ENCODE measurements at places on chromosomes 11 and 22.

GRCh38 chr22:29056472-29056871 lies 5.2 kb downstream of the C22orf31 start:
- DNase-seq, result no peak

GRCh38 chr22:29503811-29504372 lies 23.9 kb downstream of the NEFH start:
- DNase-seq, result peak; percentile 19

DNA sequence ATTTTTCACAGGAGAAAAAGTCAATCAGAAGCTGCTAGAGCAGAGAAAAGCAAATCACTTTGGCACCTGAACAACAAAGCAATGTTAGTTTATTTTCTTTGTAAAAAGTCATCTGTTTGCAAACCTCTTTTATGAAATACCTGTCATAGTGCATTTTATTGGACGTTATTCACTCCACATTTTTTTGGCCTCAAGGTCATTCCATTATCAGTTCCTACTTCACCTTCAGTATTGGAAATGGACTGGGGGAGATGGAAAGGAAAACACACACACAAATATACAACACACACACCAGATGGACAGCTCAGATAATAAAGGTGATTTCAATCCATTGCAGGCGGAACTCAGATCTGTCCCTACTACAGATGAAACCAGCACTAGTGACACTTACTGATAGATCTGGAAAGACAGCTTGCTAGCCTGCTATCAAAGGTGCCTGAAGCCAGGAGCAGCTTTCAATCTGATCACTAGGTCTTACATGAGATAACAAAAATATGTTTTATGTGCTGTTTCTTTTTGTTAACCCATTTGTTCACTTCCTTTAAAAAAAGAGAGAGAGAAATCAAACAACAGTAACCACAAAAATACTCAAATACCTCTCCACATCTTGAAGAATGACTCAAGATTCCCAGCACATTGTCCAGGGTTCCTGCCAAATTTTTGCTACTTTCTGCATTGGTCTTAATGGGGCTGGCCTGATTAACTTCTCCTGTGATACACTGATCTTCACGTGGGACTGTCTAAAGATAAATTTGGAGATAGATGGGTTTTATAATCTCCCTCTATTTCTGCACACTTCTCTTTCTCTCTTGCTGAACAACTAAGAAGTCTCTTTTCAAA lies 844.3 kb upstream of the TENM4 start:
- DNase-seq, result no peak

DNA sequence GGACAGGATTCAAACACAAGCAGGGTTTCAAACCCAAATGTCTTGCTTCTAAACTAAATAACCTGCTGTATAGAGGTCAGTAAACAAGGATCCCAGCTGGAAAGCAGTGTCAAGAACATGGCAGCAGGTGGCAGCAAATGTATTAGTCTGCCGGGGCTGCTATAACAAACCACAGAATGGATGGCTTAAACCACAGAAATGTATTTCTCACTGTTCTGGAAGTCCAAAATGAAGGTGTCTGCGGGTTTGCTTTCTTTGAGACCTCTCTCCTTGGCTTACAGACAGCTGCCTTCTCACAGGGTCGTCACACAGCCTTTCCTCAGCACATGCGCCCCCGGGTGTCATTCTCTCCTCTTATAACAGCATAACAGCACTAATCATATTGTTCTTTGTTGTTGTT lies 65.1 kb upstream of the LRRC55 start:
- DNase-seq, result peak; percentile 41

DNA sequence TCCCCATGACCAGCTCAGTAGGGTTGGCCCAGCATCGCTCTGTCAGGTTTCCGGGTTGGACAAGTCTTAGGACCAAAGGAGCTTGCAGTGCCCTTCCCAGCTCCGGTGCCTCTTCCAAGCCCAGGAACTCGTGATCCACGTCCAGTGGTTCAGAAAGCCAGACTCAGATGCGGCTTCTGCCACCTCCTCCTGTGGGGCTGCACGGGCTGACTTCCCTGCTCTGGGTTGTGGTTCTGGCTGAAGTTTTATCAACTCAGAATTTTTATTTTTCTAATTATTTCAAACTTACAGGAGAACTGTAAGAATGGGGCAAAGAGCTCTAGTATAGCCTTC lies 85.0 kb downstream of the BCR start:
- no peak for DNase-seq

DNA sequence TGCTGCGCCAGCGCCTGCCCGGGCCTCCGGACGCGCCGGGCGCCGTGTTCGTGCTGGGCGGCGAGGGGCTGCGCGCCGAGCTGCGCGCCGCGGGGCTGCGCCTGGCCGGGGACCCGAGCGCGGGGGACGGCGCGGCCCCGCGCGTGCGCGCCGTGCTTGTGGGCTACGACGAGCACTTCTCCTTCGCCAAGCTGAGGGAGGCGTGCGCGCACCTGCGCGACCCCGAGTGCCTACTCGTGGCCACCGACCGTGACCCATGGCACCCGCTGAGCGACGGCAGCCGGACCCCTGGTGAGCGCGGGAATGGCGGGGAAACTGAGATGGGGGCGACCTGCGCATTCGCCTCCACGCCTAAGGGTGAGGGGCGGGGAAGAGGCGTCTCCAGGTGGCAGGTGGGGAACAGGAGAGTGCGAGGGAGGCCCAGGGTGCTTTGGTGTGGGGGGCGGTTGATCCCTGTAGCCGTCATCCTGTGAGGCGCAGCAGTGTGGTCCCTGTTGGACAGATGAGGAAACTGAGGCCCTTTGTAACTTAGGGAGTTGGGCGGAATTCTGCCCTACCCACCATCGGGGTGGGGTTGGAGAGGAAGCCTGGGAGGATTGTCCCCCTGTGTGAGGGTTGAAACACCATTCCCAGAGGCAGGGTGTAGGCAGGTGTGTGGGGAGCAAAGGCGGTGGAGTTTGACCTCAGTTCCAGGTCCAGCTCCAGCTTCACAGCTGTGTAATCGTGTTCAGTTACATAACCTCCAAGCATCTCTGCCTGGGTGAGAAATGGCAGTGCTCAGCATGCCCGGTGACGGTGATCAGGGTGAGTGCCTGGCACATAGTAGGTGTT lies 758 bp downstream of the PDXP start:
- DNase-seq, result no peak

DNA sequence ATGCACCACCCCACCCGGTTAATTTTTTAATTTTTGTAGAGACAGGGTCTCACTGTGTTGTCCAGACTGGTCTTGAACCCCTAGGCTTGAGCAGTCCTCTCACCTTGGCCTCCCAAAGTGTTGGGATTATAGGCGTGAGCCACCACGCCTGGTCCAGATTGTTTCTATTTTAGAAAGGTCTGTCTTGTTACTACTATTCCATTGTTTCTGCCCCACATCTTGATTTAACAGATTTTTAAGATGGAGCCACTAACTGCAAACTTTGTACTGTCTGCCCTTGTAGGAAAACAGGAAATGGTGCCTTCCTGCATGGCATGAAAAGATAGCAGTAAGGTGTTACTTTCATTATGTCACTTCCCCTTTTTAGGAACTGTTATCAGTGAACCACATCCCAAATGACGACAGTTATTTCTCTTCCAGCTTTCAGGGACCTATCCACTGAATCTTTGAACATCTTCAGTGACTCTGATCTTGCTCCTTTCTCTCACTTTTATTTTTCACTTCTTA lies 23.2 kb downstream of the TAF1D start:
- DNase-seq, result no peak

GRCh38 chr11:121249039-121249663 lies 43.4 kb upstream of the SC5D start:
- peak; percentile 33 for DNase-seq

DNA sequence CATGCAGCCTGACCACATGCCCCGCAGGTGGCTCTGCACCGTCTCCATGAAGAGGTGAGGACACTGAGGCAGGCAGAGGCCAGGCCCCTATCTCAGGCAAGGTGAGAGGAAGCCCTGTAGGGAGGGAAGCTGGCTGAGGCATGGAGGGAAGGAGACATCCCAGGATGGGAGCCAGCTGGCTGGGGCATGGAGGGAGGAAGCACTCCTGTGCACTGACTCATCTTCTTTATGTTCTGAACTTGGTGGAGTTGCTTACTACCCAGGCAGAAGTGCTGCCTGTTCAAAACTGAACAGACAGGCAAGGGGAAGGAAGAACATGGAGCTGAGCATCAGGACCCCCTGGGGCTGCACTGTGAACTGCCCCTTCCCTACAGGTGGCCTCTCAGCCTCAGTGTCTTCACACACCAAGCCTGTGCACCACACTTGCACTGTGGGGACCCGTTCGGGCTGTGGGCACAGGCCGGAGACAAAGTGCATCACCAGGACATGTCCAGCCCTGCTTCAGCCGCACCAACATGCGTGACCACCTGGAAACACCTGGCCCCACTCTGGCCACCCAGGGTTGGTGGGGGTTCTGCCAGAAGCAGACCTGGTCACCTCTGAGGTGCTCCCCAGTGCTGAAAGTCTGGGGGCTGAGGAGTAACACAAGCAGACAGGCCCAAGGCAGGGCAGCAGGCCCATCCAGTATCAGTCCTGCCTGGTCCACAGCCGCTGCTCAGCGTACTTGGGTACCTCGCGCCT lies 55.5 kb downstream of the DGCR2 start:
- DNase-seq, result peak; percentile 75

DNA sequence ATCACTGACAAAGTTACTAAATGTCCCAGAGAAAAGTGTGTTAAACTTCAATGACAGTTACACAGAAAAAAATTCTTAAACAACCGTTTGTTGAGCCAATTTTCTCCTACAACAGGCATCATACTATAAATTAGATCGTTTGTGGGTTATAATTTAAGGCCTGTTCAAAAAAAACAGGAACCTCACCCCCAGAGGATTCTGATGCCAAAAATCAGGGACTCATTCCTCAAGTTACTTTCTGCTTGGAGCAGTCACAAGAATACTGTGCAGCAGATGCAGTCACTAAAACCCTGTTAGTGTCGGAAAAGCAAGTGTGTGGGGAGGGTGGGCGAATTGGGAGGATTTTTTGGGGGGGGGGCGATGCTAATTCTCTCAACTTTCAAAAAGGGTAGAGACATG lies 657 bp downstream of the CWC15 start:
- DNase-seq, result no peak

- DNase-seq, result no peak
These were observed 303.7 kb upstream of the PLET1 start for GRCh38 chr11:112564228-112564955.

- no peak for DNase-seq
These were observed 967.0 kb upstream of the FAT3 start for GRCh38 chr11:91257667-91258066.

GRCh38 chr11:131592734-131593133 lies 222.3 kb downstream of the NTM start:
- no peak for DNase-seq

- DNase-seq, result no peak
These were observed 352 bp downstream of the C22orf23 start for GRCh38 chr22:37953062-37953436.

- DNase-seq, result no peak
These were observed 44.4 kb downstream of the GDPD5 start for GRCh38 chr11:75481223-75481921.

DNA sequence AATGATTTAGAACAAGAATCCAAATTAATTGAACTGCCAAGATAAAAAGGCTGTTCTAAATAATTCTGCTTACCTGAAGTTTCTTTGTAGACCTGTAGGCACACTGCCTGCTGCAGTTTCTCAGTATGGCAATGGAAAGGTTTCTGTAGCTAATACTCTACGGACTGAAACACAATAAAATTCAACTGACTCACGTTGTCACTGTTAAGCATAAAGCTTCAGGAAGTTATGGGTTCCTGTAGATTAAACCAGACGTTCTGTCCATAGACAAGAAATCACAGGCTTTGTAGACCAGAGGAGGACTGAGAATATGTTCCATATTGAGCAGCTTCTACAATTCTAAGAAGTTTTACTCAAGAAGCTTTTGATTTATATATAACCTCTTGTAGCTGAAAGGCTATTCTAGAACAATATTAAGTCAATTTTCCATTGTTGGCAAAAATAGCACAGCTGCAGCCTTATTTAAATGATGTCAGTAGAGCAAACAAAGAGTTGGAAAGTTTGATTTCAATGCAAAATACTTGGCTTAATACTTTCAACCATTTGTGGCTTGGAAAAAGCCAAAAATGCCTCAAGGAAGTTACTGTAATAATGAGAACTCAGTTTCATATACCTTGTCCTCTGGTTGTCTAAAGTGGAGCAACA lies at the start of gene GLYATL2:
Gene GLYATL2 (minus strand): TSS at position 344 of the 645 bp plus-strand sequence. CDS start 5,092 bp downstream, outside the sequence.
- DNase-seq, result no peak

DNA sequence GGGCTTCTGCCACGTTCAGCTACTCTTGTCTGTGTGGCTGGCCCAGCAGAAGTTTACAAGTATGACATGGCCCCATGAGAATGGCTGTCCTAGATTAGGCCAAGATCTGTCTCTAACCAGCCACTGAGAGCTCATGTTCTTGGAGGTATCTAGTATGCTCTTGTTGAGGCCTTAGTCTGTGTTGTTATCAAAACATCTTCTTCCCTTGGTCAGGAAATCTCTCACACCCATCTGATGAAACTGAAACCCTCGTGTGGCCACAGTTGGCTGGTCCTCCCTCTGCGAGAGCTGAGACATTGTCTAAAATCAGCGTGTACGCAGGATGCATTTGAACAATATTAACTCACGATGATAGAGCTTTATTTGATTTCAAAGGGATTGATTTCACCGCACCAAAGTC lies 109.0 kb upstream of the NNMT start:
- DNase-seq, result no peak

DNA sequence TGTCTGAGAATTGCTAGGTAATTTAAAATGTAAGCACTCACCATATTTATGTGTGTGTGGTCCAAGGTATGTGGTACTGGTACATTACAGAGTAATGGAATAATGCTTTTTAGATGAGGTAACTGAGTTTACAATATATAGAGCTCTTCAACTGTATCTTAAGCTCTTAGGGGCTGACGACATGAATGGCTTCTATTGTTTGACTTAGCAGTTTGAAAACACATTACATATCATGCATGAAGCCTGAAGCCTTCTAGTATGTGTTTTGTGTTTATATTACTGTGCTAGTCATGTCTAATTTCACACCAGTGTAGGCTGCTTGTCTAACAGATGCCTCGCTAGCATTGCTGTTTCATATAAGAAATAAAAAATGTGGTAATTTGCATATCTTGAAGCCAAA lies 37.2 kb downstream of the GAS2 start:
- DNase-seq, result peak; percentile 31

GRCh38 chr11:63893355-63893754 lies 23.6 kb downstream of the RCOR2 start:
- no peak for DNase-seq

GRCh38 chr11:67283481-67283963 lies 5.6 kb upstream of the ANKRD13D start:
- no peak for DNase-seq
